ENCODE measurements at places on chromosomes 5 and 9.

DNA sequence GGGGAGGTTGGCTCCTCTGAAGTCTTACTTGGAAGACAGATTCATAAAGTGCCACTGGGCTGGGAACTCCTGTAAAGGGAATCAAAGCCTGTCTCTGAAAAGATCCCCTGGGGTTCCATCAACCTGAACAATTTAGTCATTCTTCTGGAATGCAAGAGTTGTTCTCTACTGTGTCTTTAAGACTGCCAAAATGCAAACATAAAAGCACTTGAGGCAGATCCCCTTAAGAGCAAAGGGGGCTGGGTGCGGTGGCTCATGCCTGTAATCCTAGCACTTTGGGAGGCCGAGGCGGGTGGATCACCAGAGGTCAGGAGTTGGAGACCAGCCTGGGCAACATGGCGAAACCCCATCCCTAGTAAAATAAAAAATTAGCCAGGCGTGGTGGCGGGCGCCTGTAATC is 16.7 kb downstream of the CDKN2AIPNL start:
- no peak for DNase-seq

DNA sequence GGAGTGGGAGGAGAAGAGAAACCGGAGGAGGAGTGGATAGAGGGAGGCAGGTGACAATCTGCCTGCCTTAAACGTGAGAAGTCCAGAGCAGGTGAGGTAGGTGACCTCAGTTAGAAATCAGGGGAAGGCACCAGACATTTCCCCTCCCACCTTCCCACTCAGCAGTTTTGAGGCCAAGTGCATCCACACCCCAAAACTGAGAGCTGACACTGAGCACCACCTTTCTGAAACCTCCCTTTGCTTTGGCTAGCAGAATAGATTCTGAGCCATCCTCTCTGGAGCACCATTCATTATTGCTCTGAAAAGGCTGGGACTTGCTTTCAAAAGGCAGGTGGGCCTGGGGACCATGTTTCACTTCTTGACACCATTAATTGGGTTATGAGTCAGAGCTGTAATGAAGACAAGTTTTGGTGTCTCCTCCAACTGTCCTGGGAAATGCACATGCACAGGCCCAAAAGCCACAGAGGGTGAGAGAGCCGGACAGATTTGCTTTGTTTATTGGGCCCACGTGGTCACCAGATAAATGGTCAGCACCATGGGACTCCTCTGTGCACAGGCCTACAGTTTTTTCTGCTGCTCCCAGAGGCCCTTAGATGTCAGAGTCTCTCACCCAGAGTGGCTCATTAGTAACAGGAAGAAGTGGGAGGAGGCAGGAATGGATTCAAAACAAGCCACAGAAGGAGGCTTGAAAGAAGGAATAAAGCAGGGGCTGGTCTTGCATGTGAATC is 314.7 kb downstream of the TLE1 start:
- DNase-seq = no peak

- DNase-seq = no peak
These were observed 2.0 kb downstream of the IER5L start for GRCh38 chr9:129175825-129176633.

- no peak for DNase-seq
These were observed 300.9 kb downstream of the NTRK2 start for GRCh38 chr9:84970432-84970831.

DNA sequence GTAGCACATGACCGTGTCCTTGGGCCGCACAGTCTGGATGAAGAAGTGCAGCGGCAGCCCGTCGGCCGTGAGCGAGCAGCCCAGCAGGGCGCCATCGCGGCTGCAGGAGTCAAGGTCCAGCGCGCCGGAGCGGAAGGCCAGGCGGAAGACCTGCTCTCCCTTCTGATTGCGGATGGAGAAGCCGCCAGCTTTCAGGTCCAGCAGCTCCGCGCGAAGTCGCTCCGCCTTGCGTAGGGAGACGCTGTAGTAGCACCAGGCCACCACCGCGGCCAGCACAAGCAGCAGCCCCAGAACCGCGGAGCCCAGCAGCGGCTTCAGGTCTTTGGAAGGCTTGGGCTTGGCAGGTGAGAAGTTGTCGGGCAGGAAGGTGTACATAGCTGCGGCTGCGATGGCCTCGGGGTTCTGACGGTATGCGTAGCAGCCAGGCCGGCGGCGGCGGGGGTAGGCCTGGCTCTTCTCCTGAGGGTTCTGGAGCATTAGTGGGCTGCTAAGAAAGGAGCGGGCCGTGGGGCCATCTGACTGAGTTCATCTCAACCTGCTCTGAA is 4.2 kb downstream of the MYORG start:
- no peak for DNase-seq

GRCh38 chr9:107922260-107922659 is 432.7 kb upstream of the KLF4 start:
- DNase-seq = no peak

- no peak for DNase-seq
These were observed 122.7 kb downstream of the DENND1A start for GRCh38 chr9:123807251-123807650.

DNA sequence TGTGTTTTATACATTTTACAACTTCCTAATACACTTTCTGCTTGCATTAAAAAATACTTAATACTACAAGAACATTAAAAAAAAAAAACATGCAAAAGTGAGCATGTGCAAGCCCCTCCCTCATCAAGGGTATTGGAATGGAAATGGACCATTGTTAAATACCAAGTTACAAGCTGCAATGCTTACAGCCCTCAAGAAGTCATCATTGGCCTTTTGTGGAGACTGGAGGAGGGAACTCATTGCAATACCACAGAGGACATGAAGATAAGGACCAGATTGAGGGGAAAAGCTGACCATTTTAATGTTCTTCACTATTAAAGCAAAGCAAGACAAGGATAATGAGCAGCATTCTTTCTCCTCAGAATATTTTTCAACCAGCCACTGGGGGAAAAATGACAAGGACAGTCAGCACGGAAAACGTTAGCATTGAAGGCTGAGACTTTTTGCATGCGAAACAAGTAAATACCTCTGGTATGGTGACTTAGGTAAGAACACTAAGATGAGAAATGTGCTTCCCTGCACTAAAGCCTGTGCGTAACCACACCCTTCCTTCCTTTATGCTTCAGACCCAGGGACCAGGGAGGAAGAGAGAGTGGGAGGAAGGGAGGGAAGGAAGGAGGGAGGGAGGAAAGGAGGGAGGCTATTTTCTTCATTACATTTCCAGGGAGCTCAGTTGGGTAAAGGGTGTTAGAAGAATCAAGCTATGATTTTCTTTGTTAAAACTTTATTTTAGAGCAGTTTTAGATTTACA is 141.1 kb upstream of the RAPGEF1 start:
- no peak for DNase-seq

GRCh38 chr5:98656796-98657195 is 116.7 kb upstream of the RGMB start:
- DNase-seq = no peak

DNA sequence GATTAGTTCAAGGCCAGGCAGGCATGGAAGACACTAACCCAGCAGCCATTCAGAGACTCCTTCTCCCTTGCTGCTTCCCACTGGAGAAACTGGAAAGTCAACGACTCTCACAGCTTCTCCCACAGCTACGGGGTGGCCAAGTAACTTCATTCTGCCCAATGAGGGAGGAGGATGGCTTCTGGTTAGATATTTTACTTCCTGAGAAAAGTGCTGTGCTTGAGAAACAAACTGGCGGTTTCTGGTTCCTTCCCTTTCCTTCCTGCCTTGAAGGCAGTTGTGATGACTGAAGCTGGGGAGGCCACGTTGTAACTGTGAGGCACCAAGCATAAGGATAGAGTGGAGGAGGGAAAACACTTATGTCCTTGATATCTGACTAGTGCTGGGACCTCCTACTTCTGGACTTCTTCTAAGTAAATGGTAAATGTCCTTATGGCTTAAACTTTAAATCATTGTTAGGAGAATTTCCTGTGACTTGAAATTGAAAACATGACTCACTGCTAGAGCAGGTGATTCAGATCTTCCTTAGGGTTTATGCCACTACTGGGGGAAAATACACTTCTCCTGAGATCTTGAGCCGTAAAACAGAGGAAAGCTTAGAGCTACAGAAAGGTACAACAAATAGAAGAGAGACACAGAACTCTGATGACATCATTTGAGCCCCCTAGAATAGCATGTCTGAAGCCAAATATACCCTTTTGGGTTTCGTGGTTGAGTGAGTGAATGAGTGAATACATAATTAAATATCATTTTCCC is 3.1 kb upstream of the GNPDA1 start:
- peak; percentile 24 for DNase-seq

DNA sequence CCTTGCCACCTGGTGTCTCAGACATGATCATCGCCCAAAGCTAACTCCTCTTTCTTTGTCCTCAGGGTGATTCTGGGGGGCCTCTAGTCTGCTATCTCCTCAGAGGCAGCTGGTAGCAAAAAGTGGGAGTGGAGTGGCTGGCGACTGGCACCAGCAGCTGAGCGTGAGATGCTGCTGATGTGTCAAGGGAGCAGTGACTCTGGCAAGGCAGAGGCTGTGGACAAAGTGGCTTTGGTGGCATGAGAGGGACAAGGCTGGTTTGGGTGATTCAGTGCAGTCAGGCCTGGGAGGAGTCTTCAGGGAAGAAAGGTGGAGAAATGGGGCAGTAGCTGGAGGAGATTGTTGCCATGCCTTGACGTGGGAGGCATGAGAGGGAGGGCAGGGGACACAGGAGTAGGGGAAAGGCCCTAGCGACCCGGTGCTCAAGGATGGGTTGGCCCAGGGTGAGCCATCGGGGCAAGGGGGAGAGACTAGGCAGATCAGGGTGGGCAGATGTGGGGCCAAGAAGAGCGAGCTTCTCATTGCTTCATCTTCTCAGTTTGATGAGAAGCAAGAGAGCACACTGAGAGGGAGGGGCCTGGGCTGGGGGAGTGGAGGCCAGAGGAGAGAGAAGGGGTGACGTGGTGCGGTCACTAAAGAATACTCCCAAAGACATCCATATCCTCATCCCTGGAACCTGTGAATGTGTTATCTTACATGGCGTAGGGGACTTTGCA is 64.2 kb upstream of the SPTLC1 start:
- DNase-seq = no peak

DNA sequence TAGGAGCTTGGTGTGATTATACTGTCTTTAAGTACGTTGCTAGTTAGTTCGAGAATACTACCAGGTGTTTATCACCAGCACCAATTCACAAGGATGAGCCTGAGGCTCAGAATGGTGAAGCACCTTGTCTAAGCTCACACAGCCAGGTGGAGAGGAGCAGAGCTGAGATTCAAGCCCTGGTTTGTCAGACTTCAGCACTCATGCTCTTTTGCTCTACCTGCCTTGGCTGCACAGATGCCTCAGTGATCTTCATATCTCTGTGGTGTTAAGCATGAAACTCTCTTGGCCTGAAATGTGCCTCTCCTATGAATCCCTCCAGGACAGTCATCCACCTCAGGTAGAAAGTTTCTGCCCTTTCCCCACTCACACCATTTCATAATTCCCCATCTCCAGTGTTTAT is 12.2 kb downstream of the CAMK4 start:
- no peak for DNase-seq

DNA sequence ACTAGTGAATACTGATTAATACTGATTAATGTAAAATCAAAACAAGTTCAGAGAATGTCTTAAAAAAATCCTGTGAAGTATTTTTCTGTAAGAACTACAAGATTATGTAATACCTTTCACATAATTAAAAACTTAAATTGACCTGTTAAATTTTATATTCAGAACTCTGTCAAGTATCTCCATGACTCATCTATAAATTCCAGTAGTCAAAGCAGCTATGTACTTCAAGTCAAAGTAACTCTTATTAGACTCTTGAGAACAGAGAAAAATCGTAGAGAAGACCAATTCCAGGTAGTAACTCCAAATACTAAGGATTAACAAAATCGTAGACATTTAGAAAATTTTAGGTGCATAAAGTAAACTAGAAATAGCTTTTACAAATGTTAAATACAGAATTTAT is 77.1 kb downstream of the HOMER1 start:
- DNase-seq = no peak

DNA sequence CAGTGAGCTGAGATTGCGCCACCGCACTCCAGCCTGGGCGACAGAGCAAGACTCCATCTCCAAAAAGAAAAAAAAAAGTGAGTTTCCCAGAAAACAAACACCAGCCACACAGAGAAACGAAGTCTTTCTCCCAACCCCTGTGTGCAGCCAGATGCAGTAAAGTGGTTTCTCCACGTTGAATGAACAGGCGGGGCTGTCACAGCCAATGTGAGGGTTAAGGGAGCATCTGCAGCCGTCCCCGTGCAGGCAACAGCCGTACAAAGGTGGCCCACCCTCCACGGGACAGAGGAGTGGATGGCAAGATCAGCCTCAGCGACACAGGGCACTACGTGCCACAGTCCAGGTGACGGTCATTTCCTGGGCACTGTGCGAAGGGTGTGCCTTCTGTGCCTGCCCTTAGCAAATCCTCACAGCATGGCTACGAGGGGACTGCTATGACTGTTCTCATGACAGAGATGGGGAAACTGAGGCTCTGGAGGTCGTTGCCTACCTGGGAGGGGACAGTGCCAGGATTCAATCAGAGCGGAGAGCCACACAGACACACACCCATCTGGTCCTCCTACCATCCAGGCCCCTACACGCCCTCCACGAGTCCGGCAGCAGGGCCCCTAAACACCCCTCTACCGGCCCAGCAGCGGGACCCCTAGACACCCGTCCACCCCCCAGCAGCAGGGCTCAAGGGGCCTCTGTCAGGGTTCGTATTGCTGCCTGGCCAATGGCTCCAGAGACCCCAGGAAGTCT is 2.3 kb downstream of the VAV2 start:
- DNase-seq = no peak

GRCh38 chr5:172850454-172850797 is 16.4 kb downstream of the ERGIC1 start:
- DNase-seq = no peak

- no peak for DNase-seq
These were observed 285.3 kb downstream of the NR3C1 start for GRCh38 chr5:143118222-143118621.

DNA sequence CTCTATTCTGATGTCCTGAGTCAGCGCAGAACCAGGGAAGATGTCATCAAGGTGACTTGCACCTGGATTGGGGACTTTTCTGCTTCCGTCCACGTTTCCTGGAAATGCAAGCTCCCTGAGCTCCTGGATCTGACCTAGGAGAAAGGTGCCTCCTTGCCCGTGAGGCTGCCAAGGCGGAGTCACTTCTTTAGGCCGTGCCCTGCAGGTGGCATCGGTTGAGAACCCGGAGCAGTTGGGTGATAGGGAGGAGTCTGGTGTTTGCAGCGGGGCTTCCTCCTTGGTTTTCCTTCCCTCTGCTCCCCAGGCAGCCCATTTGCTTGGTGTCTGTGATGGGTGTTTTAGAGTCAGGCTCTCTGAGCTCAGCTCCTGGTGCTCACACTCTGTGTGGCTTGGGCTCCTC is 15.2 kb downstream of the NANS start:
- DNase-seq = no peak

Measured in hematopoietic multipotent progenitor cell treated with erythropoietin and hydrocortisone succinate and interleukin-3 and kit ligand, for 17 days (in vitro differentiated cells).